NCI-H526 (cell line): ENCODE measurements at places on chromosomes 1 and 21.

GRCh38 chr1:35301674-35302392 is 33.3 kb downstream of the ZMYM4 start:
- DNase-seq: no peak

GRCh38 chr21:45643021-45643980 is at the start of gene PCBP3:
Gene PCBP3, plus strand, starts transcription at chr21:45643725. Its CDS starts 206,361 bp downstream, at chr21:45850086.
- DNase-seq: peak; percentile 98

DNA sequence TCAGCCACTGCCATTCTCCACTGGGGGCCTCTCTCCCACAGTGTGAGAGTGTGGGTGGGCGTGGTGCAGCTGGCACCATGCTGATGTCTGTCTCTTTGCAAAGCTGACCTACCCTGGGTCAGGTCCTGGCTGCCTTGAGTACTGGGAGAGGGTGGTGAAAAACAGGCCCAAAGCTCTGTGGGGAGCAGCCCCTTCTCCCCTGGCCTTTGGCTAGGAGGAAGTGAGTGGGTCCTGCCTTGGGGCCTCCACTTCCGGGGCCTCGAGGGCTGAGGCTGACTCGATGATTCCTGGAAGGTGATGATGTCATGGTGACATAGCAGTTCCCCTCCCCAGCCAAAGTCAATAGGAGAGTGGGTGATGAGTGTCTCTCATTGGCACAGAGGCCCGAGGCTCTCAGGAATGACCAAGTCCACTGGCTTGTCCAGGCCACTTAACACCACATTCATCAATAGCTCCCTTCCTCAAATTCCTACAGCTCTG is 53.0 kb downstream of the IER5 start:
- no peak for DNase-seq

DNA sequence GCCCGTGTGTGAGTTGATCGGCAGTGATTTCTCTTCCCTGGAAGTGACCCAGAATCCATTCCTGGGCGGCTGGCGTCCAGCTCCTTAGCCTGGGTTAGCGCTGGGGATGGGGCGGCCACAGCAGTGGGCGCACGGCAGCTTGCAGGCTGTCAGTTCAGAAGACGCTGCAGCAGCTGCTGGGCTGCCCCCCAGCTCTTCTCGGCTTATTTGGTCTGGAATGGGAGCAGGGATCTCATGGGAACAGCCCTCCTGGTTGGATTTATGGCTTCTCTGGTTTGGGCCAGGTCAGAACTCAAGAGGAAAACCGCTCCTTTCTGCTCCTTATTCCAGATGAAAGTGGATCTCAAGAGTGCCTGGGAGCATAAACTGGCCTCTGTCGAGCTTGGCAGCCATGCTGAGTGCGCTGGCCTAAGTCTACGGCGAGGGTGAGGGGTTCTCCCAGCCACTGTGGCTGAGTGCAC is 148.2 kb downstream of the PRDM16 start:
- no peak for DNase-seq

DNA sequence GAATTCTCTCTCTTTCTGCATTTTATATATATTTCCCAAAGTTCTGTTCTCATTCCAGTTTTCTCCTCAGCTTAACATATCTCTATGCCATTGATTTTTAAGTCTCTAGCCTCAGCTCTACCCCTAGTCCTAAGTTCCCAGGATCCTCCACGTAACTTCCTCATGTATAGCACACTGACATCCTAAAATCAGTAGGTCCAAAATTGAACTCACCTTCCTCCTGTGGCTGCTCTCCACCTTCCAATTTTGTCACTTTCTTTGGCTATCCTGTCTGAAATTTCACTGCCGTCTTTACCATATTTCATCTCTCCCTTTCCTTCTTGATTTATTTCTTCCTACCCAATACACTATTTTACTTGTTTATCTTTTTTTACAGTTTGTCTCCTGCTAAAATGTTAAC is 1.5 kb downstream of the SLAMF6 start:
- DNase-seq: no peak

DNA sequence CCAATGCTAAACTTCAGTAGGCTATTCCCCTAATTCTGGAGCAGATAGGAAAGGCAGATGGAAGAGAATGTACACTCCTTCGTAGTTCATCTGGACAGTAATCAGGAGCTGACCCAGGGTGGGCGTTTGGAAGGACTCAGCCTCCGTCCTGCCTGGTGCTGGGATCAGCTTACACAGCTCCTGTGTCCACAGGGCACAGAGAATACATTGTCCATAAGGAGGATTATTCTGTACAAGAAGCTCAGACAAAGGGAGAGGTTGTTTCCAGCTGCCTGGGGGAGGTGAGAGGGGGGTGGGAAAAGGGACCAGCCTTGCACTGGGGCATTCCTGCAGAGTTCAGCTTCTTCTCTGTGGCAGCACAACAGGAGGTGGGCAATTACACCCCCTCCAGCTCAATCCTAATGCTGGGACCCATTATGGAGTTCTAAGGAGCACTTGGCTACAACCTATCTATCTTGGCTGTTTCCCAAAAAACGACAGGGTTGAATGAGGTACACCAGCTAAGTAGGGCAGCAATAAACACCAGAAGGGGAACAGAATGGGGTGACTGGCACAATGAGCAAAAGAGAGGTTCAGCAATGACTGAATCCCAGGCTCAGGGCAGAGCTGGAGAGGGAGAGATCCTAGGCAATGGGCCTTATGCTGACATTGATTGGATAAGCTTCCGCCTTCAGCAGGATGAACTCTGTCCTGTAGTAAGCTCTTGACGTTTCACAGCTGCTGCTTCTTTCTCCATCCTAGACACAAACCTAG is 7.4 kb downstream of the MED8 start:
- DNase-seq: no peak

GRCh38 chr1:230037261-230037660 is 29.8 kb upstream of the GALNT2 start:
- no peak for DNase-seq

GRCh38 chr1:29391362-29391880 is 155.1 kb downstream of the PTPRU start:
- DNase-seq: no peak
